ENCODE measurements at places on chromosomes 12 and 14.

DNA sequence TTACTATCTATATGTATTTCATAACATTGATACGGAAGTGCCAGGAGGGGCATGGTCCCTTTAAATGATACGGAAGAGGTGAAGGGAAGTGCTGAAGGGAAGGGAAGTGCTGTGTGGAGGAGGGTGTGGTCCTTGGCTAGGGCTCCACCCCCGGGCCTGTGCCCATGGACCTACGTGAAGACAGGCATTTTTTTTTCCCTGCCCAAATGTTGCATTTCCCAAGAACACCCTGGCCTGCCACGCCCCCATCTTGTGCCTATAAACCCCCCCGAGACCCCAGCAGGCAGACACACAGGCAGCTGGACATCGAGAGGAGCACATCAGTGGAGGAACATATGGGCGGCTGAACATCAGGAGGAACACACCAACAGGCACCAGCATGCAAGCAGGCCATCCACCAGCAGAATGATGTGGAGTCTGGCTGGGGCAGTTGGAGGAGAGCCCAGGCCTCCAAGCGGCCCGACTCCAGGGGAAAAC lies 134.1 kb downstream of the SLC41A2 start:
- DNase-seq, result no peak

GRCh38 chr12:2306735-2307134 lies 253.9 kb downstream of the CACNA1C start:
- DNase-seq, result no peak

DNA sequence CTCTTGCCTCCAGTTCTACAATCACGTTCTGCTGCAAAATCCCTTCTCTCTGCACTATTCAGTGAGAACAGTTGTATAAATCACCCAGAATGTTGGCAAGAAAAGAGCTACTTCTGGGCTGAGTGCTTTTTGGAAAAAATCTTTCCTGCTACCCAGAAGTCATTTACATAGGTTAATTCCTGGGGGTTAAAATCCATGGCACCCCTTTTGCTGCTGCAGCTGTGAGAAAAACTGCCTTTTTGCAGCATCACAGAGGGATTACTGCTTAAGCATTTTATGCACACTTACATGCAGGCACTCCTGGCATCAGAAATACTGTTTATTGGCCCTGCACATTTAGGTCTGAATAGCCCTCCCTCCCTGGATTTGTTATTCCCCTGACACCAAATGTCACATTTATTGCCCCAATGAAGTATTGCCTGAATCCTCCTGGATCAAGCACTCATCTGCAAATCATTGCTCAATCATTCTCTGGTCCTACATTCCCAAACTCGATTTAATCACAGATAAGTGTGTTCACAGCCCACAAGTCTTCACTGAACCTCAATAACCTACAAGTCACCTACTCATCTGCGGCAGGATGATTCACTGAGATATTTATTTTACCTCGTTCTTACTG lies 43.1 kb upstream of the CCDC196 start:
- no peak for DNase-seq

DNA sequence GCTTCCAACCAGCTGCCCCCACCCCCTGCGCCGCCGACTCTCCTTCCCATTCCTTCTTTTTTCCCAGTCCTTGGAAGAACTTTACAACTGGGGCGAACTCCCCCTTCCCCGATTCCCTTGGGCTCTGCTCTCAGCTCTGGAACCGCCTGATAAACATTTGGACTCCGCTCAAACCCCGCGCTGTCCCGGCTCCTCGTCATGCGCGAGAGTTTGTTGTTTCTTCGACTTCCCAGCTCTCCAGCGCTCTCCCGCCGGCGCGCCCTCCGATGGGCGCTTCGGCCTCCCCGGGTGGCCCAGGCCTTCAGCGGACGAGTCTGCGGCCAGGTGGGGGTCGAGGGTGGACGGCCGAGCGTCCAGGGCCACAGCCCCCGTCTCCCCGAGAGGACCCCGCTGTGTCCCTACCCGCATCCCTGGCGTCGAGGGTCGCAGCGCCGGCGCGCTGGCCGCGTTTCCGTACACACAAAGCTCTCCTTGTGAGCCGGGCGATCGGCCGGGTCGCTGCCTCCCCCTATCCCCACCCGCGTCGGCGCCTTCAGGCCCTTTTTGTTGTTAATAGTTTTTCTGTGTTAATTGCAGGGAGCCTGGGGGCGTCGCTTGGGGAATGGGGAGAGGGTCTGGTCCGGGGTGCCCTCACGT lies 847 bp downstream of the MMP14 start:
- no peak for DNase-seq

DNA sequence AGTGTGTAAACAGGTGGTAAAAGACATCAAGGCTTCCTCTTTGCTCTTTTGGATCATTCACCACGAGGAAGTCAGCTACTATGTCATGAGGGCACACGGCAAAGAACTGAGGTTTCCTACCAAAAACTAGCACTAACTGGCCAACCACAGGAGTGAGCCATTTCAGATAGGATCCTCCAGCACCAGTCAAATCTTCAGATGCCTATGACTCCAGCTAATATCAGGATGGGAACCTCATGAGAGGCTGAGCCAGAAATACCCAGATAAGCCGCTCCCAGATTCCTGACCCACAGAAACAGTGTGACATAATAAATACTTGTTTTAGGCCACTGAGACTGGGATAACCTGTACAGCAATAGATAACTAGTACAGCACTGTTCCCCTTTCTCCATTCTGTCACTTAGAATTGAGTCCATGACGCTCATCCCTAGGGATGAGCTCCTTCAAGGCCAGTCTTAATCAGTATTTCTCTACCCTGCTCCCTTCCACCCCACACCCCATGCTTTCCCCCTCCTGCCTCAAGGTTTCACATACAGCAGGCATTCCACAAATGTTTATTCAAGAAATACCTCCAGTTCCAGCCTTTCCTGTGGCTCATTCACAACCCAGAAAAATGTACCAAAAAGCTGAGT lies 68.4 kb downstream of the PPM1H start:
- no peak for DNase-seq
